ENCODE measurements at places on chromosomes 5 and 9.

DNA sequence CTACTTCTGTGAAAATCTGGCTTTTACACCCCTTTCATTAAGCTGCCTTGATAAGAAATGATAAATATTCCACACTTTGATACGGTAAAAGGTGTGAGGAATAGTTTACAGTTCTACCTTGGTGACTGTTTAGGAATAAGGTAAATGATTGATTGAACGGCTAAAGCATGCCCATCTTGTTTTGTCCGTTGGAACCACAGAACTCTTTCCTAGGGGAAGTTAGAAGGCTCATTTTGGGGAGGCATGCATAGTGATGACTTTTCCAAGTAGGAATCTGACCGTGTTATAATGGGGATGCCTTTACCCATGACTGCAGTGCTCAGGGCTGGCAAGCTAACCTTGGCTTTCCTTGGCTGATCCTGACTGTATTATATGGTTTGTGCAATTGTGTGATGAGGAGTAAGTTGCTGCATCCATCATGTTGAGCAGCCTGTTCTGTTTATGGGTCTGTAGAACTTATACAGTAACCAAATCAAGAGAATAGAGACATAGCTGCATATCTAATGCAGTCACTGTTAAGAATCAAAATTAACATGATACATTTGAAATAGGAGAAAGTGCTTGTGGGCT lies 24.5 kb downstream of the PCSK5 start:
- DNase-seq, result no peak

GRCh38 chr5:152801886-152802285 lies 396.8 kb upstream of the NMUR2 start:
- DNase-seq, result no peak

DNA sequence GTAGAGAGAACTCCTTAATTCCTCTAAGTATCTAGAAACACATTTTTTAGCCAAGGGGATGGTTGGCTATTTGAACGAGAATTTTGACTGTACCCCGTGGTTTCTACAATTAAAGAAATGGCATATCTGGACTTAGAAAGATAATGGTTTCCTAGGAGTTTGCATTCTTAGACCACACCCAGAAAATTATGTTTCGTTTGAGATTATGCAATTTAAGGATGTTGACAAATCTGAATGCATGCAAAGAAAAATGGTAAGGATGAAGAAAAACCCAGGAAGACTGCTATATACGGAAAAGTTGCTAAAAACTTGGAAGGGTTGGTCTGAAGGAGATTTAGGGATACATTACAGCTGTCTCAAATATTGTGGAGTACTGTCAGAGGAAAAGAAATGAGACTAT lies 538.5 kb upstream of the WWC1 start:
- DNase-seq, result no peak

GRCh38 chr5:56006094-56006493 lies 11.3 kb upstream of the IL6ST start:
- DNase-seq, result no peak

DNA sequence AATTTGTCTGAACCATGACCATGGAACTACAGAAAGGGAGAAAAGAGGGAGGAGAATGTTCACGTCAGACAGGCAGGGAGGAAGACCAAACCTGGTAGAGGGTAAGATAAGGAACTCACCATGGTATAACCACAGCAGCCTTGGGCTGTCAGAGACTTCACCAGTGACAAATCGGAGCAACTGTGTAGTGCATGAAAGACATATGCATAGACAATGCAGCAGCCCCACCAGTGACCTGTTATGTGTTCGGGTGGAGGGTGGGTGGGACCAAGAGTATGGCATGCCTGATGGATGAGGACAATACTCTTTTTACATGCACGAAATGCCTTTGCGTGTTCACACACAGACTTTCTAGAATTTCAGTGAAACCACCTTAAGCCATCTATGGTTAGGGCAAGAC lies 221.8 kb upstream of the RASEF start:
- no peak for DNase-seq

DNA sequence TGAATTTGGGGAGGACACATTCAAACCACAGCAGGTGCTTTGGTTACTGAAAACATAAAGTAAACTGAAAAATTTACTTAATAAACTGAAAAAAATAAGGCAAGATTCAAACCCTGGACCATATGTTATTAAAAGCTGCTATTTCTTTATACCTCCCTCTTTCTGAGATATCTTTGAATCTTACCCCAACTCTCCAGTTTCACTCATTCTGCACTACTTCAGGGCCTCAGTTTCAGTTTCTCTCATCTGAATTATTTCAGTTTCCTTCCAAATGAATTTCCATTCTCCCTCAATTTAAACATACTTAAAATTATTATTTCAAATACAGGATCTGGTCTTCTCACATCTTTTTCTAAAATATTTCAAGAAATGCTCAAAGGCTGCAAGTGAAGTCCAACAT lies 4.9 kb upstream of the OXCT1 start:
- no peak for DNase-seq

DNA sequence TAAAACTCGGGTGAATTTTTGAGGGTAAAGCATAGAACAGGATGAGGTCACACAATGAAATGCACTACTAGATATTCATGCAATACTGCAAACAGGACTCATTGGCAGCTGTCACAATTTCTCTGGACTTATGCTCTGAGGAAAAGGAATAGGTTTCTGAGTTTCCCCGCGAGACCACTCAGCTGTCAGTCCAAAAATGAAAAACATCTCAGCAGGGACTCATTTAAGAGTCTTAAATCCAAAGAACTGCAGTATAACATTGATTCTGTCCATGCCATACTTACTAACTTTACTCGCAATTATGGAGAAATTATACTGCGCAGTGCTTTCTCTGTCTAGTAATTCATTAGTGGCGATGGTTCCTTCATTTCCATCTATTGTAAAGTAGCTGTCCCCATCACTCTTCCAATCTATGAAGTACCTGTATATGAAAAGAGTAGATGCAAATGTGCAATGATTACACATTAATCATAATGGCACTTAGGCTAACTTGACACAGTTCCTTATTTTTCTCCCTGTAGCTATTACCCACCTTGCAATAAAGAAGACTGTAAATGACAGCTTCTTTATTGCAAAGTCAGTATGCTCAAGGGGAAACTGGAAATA lies 1070.0 kb downstream of the CDH12 start:
- DNase-seq, result no peak

DNA sequence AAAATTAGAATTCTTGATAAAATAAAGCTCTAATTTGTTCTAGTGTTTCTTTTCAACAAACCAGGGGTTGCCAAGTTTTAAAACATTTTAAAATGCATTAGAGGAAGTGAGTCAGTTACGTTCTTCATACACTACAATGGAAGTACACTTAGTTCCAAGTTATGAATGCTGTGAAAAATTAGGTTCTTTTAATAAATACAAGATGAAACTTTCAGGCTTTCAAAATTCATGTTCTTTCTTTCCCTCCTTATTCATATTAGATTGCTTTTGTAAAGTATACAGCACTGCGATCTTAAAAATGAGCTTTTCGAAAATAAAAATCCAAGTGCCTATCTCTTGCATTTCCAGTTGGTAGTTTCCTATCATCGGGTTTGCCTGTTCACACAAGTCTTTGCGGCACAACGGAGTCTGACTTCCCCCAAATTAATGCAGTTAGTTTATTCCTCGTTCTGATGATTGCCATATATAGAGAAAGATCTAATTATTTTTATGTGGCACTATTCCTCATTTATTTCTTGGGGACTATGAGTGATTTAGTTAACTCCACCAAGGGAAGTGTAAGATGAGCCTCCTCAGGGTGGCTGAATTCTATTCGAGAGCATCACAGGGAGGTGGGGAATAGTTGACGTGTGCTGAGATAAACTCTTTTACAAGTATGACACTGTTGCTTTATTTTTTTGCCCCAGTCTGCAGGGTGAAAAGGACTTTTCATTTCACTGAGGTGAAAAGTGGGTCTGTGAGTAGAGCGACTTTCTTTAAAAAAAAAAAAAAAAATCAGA lies 238.2 kb downstream of the CD180 start:
- DNase-seq, result no peak

- DNase-seq, result no peak
Measured at GRCh38 chr5:17438027-17438426, 60.0 kb upstream of the TAF11L2 start.

GRCh38 chr5:135332519-135333150 lies 66.4 kb downstream of the MACROH2A1 start:
- no peak for DNase-seq

- peak; percentile 84 for DNase-seq
Measured at GRCh38 chr5:177552839-177553455, 1.4 kb downstream of the FAM193B start.

GRCh38 chr9:110036286-110036685 lies 171.7 kb downstream of the C9orf152 start:
- DNase-seq, result no peak

- DNase-seq, result peak; percentile 53
Measured at GRCh38 chr5:132283423-132284043, 10.7 kb upstream of the SLC22A4 start.

DNA sequence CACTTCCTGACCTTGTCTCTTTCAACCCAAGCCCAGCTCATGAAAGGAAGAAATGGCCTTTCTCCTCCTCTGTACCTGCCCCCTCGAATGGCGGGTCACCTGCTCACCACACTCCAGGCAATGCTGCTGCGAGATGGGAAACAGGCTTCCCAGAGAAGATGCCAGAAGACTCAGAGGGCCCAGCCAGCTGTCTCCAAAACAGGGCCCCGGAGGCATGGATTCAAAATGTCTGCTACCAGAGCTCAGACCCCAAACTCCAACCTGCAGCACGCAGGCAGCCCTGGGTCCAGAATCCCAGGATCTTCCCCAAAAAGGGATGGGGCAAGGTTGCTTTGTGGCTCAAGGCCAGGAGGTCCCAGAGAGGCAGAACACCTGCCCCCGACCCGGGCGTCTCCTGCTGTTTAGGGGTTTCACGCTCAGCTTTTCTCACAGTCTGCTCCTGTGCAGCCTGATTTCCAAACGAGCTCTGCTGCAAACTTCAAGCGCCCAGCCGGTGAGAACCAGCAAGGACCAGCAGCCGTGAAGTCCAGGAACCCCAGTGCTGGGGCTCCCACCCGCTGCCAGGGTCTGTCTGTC lies 42.5 kb downstream of the VAV2 start:
- peak; percentile 67 for DNase-seq
